ENCODE measurements at places on chromosomes 5 and 9. TPM values are rescaled to one million over a fixed set of nuclear protein-coding genes. Genes with fewer than 3 reads are reported as not detected.

- DNase-seq, result no peak
Measured at GRCh38 chr9:107177243-107177839, 105.7 kb upstream of the RAD23B start.

GRCh38 chr5:72633041-72633445, 125.8 kb upstream of the ZNF366 start:
- DNase-seq, result no peak

GRCh38 chr5:54577528-54577927, 60.0 kb downstream of the SNX18 start:
- DNase-seq, result no peak

DNA sequence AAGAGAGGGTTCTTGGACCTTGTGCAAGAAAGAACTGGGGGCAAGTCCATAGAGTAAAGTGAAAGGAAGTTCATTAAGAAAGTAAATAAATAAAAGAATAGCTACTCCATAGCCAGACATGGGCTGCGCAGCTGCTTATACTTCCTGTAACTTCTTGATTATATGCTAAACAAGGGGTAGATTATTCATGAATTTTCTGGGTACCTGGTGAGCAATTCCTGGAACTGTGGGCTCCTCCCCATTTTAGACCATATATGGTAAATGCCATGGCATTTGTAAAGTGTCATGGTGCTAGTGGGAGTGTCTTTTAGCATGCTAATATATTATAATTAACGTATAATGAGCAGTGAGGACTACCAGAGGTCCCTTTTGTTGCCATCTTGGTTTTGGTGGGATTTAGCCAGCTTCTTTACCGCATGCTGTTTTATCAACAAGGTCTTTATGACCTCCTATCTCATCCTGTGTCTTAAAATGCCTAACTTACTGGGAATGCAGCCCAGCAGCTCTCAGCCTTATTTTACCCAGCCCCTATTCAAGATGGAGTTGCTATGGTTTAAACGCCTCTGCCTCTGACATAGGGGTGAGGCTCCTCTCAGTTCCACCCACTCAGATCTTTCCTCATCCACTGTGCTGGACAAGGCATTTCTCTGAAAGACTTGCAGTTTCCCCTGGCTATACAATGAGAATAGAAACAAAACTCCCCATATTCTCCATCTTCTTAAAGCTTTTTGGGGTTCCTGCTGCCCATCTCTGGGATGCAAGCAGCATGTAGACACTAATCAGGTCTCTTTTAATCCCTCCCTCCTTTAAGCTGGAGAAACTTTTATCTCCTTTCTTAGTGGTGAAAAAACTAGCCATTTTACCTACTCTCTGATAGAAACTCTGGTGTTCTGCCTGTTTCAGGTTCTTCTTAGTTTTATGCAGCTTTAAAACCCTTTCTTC, 91.2 kb downstream of the ARRDC3 start:
- DNase-seq, result no peak

DNA sequence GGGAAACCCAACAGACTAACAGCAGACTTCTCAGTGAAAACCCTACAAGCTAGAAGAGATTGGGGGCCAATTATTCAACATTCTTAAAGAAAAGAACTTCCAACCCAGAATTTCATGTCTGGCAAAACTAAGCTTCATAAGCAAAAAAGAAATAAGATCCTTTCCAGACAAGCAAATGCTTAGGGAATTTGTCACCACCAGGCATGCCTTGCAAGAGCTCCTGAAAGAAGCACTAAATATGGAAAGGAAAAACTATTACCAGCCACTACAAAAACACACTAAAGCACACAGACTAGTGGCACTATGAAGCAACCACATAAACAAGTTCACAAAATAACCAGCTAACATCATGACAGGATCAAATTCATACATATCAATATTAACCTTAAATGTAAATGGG, 131.1 kb downstream of the OR2K2 start:
- DNase-seq, result no peak

DNA sequence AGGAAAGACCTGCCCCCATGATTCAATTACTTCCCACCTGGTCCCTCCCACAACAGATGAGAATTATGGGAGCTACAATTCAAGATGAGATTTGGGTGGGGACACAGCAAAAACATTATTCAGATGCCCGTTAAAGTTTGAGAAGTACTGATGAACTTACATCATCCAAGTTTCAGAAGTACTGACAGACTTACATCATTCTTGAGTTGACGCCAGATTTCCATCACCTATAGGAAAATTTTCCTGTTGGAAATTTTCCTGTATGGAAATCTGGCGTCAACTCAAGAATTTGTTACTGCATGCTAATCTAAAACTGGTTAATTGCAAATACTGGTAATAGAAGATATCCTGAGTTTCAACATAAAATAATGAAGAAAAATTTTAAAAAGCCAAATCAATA, 975.9 kb downstream of the MAT2B start:
- no peak for DNase-seq

DNA sequence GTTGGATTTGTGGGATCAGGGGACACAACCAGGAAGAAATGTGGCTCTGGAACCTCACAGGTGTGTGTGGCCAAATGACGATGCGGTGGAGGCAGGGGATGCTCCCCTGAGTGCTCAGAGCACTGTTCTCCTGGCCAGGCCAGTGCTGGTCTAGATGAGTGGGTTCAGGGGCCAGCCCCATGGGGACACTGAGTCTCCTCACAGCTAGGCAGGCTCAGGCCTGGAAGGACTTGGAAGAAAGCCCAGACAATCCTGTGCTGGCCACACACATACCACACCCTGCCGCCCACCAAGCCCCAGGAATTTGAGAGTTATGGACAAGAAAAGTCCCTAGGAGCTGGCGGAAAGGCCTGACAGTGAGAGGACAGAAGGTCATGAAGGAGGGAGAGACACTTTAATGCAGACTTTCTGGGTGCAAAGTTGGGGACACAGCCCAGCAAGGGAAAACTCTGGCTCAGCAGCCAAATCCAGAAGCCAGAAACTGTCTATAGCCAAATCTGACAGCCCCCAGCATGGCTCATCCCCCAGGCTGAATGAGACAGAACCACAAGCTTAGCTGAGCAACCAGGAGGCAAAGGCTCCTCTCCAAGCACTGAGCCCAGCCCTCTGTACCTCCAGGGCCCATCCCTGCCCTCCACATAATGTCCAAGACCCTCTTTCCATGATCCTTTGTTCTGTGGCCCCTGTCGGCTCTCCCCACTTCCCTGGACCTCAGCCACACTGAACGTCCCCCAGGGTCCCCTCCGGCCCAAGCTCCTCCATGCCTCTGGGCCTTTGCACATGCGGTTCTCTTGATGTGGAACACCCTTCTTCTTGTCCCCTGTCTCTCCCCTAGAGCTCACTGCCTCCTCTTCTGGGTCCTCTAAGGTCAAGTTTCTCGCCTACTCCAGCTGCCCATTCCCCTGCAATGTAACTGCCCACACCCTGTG, 22.4 kb downstream of the LHX6 start:
- DNase-seq, result no peak

DNA sequence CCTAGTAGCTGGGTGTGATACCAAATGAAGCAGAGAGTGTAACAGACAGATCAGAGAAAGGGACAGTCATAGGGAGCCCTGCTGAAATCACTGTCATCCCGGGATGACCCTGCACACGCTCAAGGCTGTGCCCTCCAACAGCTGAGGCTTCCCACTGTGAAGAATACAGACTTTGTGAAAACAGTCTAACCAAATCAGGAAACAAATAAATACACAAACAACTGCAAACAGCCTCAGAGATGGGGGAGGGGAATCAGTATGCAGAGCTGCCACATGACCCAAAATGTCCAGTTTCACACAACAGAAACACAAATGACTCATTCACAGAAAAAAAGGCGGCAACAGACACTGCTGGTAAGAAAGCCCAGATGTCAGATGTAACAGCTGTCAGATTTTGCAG, 101.9 kb downstream of the ADAMTS2 start:
- DNase-seq, result no peak

GRCh38 chr9:94603259-94604160, 9.9 kb upstream of the FBP2 start:
- DNase-seq, result peak; percentile 88

The STPG3 gene
- total RNA-seq, result not detected

The LRRC19 gene
- not detected for total RNA-seq

The RPL7A gene
- total RNA-seq, result 3,449 TPM

The ADAMTS2 gene
- 3.0 TPM for total RNA-seq

Measured in neural progenitor cell (in vitro differentiated cells).